SK-N-DZ (cell line): ENCODE measurements at places on chromosomes 13 and 19.

- DNase-seq, result no peak
These were observed 846 bp downstream of the RPL13A start for GRCh38 chr19:49488046-49488862.

DNA sequence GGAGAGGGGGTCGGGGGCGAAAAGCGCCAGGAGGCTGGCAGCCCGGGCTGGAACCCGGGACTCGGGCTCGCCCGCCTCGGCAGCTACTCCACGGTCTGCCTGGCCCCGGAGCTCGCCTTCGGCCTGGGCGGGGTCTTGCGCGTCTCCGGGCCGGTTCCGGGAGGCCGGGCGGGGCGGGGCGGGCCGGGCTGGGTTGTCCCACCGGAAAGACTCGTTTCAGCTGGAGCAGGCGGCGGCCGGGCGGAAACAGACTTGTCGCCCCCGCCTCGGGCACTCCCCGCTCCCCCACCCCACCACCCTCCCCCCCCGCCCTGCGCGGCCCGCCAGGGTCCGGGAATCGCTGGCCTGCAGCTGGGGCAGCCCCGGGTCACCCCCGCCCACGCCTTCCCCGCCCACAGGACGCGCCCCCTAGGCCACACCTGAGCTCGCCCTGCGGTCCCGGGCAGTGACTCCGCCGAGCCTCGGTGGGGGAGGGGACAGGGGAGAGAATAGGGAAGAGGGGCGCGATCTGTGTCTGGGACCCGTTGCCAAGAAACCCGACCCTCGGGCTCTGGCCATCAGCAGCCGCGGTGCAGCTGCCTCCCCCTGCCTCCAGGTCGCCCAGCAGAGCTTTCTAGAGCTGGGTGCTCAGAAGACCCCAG, 109.4 kb downstream of the KCTD15 start:
- no peak for DNase-seq

- no peak for DNase-seq
These were observed 139.1 kb upstream of the SERP2 start for GRCh38 chr13:44234566-44234965.

DNA sequence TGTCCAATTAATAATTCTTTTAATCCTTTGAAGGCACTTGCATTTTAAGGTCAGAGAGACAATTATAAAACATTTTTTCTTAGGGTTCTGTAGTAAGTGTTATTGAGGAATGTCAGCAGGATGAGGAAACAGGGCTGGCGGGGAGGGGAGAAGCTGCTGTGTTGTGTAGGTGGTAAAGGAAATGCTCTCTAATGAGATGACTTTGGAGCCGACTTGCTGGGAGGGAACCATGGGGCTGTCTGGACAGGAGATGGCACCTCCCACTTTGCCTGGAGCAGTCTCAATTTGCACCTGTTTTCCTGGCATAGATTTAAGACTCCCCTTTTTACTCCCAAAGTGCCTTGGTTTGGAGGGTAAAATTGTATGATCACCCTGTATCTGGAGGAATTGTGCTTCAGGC, 230.4 kb downstream of the ATP8A2 start:
- DNase-seq, result no peak

DNA sequence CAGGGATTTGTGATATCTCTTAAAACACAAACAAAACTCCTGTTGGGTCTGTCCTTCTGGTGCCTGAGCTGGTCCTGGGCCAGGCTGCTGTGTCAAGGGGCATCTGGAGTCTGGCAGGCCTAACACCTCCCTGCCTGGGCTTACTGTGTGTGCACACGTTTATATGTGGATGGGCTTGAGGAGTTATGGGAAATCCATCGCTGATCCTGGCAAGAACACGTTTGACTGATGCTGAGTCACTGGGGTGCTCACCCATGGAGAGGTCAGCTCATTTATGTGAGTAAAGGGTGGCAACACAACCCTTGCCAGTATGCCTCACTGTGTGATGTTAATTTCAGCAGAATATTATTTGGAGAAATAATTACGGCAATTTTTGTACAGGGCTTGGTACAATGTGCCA, 44.5 kb upstream of the PCDH8 start:
- DNase-seq, result no peak
